ENCODE measurements at places on chromosomes 11 and 22. TPM values are rescaled to one million over a fixed set of nuclear protein-coding genes. Genes with fewer than 3 reads are reported as not detected.

CCDC73 gene
- total RNA-seq: not detected

DNA sequence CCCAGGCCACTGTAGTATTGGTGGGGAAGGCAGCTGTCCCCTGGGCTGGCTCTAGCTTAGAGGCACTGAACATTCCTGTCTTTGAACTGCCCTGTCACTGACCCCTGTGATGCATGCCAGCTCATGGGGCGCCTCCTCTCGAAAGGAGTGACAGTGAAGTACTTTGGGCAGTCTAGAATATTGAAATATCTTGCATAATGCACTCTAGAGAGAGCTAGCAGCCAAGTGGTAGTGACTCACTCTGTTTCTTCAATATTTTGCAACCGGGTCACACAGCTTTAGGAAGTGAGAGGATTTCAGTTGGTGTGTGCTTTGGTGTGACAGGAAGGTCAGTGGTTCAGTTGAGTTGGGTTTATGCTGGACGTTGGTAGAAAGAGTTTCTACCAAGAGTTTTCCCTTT lies 35.5 kb upstream of the ST14 start:
- H3K27ac ChIP-seq: peak overlapping the region; percentile 69
- peaks cover 31% of the 10 kb centered on the region for H3K36me3 ChIP-seq
- no peak overlapping the region for H3K4me3 ChIP-seq
- no peaks in the 10 kb centered on the region for H3K27me3 ChIP-seq
- DNase-seq: peak; percentile 25

DNA sequence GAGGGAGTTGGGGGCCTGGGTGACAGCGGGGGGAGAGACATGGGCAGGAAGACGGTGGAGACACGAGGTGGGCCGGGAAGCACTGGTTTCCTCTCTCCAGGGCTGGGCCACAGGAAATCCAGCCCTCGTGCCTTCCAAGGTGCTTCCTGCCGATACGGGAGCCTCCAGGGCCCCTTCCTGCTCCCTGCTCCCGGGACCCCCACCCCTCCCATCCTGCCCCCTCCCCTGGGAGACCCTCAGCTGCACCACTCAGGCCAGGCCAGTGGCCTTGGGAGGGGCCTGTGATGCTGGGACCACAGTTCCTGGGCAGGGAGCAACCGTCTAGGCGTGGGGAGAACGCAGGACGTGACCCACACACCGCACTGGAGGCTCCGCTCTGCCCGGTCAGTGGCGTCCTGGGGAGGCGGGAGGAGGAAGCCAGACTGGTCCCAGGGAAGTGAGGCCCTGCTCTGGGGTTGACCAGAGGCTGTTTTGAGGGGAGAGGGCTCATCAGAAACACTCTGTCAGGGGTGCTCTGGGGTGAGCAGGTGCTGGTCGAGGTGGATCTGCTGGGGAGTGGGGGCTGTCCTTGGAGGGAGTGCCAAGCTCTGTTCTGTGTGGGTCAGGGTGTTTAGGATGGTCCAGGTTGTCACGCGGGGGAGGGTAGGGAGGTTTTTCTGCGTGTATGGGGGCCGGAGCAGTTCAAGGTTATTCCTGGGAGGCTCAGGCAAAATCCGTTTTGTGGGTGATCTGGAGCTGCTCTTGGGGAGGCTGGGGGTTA lies at the start of gene SHANK3:
SHANK3 (plus strand) TSS at position 353 of the 760 bp plus-strand sequence.
- peaks cover 19% of the 10 kb centered on the region for H3K4me1 ChIP-seq
- H3K27me3 ChIP-seq: peaks cover 8% of the 10 kb centered on the region
- H3K27ac ChIP-seq: peak within 1 kb of the TSS; percentile 70
- no peak for DNase-seq

DNA sequence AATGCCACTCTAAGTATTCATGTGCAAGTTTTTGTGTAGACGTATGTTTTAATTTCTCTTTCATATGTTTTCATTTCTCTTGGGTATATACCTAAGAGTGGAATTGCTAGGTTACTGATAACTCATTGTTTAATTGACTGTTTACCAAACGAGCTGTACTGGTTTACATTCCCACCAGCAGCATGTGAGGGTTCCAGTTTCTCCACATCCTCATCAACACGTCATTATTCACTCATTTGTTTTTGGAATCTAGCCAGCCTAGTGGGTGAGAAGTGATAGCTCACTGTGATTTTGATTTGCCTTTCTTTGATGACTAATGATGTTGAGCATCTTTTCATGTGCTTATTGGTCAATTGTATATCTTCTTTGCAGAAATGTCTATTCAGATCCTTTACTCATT lies 4.0 kb downstream of the ANKRD13D start:
- H3K4me1 ChIP-seq: peaks cover 30% of the 10 kb centered on the region
- H3K4me3 ChIP-seq: no peak overlapping the region

Measured in stomach (tissue), 19 donors.